ENCODE measurements at places on chromosomes 1 and 21.
A peak's percentile ranks its signal among the peaks of the same experiment; 100 is the strongest.

DNA sequence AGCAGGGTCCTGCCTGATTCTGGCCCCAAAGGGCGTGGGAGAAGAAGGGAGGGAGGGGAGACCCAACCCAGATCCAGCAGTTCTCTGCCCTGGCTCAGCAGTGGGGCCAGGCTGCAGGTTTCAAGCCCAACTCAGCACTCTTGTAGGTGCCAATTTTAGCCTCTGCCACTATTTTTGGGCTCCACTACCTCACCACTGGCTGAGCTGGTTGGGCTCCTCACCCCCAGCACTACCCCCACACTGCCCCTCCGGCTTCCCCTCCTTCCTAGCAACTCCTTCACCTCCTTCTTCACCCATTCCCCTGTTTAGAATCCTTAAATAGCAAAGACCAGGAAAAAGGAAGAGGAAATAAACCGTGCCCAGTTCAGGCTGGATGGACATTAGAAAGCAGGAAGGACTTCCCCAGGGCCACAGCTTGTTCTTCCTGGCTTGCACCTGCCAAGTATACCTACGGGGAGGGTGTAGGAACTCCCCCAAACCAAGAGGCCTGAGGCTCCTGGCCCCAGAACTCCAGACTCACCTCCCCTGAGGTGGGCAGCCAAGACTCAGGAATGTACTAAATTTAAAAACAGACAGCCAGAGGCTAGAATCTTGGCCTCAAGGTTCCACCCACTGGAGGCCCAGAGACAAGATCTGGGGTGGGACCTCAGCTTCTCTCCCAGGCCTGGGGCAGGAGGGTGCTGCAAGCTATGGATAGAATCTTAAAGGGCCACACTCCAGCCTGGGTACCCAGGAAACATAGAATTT, 1.4 kb upstream of the ARHGEF2 start:
- peaks cover 4% of the 10 kb centered on the region for H3K36me3 ChIP-seq
- no peak for DNase-seq
- H3K27me3 ChIP-seq, result no peaks in the 10 kb centered on the region
- H3K4me3 ChIP-seq, result peak overlapping the region; percentile 94
- peaks cover 51% of the 10 kb centered on the region for H3K4me1 ChIP-seq

- H3K27ac ChIP-seq, result no peak overlapping the region
- no peak overlapping the region for H3K4me3 ChIP-seq
- no peaks in the 10 kb centered on the region for H3K4me1 ChIP-seq
- no peaks in the 10 kb centered on the region for H3K27me3 ChIP-seq
Measured at GRCh38 chr1:48057249-48057648, 60.1 kb upstream of the TRABD2B start.

DNA sequence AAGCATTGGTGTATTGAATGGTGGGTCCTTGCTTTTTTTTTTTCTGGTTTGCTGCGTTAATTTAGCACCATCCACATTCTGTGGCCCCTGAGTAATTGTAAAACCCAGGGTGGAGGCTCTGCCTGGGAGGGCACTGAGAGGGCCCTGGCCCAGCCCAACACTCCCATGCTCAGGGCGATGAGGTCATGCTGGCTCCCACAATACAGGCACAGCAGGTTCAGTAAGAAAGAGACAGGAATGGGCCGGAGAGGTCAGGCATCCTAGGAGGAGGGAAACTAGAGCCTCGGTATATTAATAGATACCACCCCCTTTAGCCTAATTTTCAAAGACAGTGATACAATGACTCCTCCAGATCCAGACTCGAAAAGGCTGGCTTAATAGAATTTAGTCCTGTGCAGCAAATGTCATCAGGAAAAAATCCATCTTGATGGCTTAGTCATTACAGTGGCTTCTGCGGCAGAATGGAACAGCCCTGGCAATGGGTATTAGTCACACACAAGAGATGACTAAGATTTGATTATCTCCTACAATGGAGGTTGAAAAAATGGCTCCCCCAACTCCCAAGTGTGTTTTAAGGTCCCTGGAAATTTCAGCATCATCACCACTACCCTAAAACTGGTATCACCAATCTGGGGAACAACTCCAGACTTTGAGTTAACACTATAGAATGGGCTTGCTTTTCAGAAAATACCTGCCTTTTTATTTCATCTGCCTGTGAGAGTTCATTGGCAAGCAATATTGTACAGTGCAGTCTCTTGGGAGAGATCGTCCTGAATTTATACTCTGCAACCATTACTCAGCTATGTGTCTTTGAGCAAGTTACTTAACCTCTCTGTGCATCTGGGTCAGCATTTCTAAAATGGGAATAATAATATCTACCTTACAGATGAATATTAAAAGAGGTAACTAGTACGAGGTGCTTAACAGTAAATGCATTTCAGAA, 43.9 kb upstream of the LYST start:
- peak; percentile 97 for DNase-seq
- H3K27ac ChIP-seq, result peak overlapping the region; percentile 84
- H3K4me1 ChIP-seq, result peaks cover 17% of the 10 kb centered on the region
- peaks cover 9% of the 10 kb centered on the region for H3K27me3 ChIP-seq
- H3K36me3 ChIP-seq, result no peaks in the 10 kb centered on the region
- H3K4me3 ChIP-seq, result no peak overlapping the region

DNA sequence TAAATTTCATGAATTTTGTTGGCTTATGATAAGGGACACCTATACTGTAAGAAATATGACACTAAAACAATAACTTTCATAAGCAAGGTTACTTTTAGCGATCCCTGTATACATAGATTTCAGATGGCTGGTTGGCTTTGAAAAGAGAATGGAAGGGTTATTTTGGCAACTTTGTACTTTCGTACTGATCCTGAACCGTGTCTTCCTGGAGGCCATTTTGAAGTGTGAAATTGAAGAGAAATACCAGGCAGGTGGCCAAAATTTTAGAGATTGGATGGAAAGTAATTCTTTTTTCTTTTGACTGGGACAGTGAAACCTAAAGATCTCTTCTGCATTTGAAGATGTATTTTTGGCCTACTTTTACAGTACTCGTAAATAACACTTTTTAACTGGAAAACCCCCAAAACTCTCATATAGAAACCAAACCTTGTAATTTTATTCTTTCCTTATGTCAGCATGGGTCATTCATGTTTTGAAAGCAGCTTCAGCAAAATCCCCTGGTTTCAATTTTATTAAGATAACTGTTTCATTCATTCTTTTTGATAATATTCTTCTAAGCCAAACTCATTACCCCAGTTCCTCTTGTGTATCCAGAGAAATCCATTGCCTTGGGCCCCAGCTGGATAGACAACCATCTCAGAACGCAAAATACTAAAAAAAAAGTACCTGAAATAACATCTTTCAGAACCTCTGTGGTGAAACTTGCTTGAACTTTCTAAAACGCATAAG, 38.4 kb upstream of the ZNF281 start:
- H3K4me3 ChIP-seq, result no peak overlapping the region
- no peaks in the 10 kb centered on the region for H3K4me1 ChIP-seq
- no peaks in the 10 kb centered on the region for H3K36me3 ChIP-seq
- no peak overlapping the region for H3K27ac ChIP-seq
- H3K27me3 ChIP-seq, result no peaks in the 10 kb centered on the region

- H3K27me3 ChIP-seq, result no peaks in the 10 kb centered on the region
- no peaks in the 10 kb centered on the region for H3K36me3 ChIP-seq
- no peak for DNase-seq
- H3K4me3 ChIP-seq, result peak overlapping the region; percentile 88
- peaks cover 33% of the 10 kb centered on the region for H3K4me1 ChIP-seq
Measured at GRCh38 chr1:206686478-206687249, 2.0 kb downstream of the MAPKAPK2 start.

- H3K27me3 ChIP-seq, result no peaks in the 10 kb centered on the region
- H3K27ac ChIP-seq, result no peak overlapping the region
- peak; percentile 90 for DNase-seq
- H3K4me3 ChIP-seq, result no peak overlapping the region
- H3K4me1 ChIP-seq, result peaks cover 3% of the 10 kb centered on the region
- H3K36me3 ChIP-seq, result peaks cover 4% of the 10 kb centered on the region
Measured at GRCh38 chr1:155466996-155467395, 95.6 kb downstream of the ASH1L start.

DNA sequence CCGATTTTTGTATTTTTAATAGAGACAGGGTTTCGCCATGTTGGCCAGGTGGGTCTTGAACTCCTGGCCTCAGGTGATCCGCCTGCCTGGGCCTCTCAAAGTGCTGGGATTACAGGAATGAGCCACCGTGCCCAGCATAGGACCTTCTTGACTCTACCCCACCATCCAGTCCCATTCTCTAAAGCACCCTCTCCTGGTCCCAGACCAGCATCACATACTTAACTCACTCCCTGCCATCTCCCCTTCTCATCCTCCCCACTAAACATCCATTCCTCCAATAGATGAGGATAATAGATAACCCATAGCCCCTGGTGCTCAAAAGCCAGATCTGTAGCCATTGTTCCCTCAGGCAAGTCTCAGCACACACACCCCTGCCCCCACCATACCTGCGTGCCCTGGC, 2.1 kb downstream of the ENTREP3 start:
- no peak for DNase-seq
- peaks cover 17% of the 10 kb centered on the region for H3K4me1 ChIP-seq
- H3K4me3 ChIP-seq, result no peak overlapping the region
- H3K27ac ChIP-seq, result no peak overlapping the region
- no peaks in the 10 kb centered on the region for H3K27me3 ChIP-seq

GRCh38 chr1:154418062-154418921, 13.1 kb downstream of the IL6R start:
- no peak for DNase-seq
- H3K27ac ChIP-seq, result no peak overlapping the region
- H3K36me3 ChIP-seq, result no peaks in the 10 kb centered on the region
- no peak overlapping the region for H3K4me3 ChIP-seq
- H3K4me1 ChIP-seq, result peaks cover 36% of the 10 kb centered on the region

- peaks cover 17% of the 10 kb centered on the region for H3K4me1 ChIP-seq
- no peaks in the 10 kb centered on the region for H3K27me3 ChIP-seq
- no peak overlapping the region for H3K4me3 ChIP-seq
- DNase-seq, result no peak
Measured at GRCh38 chr1:245999697-246000637, 507.1 kb downstream of the SMYD3 start.

GRCh38 chr1:216641669-216642460, 81.4 kb downstream of the ESRRG start:
- H3K27ac ChIP-seq, result no peak overlapping the region
- peak; percentile 6 for DNase-seq
- no peak overlapping the region for H3K4me3 ChIP-seq
- H3K36me3 ChIP-seq, result no peaks in the 10 kb centered on the region
- no peaks in the 10 kb centered on the region for H3K27me3 ChIP-seq
- H3K4me1 ChIP-seq, result no peaks in the 10 kb centered on the region

GRCh38 chr1:119869995-119870394, 26.3 kb downstream of the ADAM30 start:
- H3K27ac ChIP-seq, result no peak overlapping the region
- no peak overlapping the region for H3K4me3 ChIP-seq
- H3K4me1 ChIP-seq, result peaks cover 18% of the 10 kb centered on the region
- H3K27me3 ChIP-seq, result no peaks in the 10 kb centered on the region

DNA sequence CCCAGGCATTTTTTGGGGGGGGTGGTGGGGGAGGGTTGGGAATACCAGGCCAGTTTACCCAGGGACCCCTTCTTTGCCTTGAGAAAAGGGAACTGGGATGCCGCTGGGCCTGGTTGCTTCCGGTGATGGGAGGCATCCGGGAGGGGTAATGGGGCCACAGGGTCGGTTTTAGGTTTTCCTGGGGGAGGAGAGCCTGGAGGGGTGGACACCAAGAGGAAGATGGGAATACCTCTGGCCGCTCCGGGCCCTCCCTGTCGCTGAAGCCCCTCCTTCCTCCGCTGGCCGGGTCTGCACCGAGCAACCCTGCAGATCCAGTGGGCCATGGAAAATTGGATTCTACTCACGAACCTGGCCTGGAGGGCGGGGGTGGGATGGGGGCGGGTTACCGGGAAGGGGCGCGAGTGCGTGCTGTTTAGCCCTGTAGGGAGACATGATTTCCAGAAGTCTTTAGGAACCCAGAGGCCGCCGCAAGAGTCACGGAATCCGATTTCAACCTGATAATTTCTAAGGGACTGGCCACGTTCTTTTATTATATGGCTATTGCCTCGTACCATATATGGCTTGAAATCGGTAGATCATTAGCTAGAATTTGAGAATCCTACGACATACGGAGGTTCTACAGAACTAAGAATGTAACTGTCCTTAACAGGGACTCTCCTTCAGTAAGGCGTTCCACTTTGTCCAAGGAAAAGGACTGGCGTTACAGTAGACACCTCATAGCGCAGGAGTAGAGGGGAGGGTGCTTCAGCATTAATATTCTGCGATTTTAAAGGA, 749 bp downstream of the AKIRIN1 start:
- H3K4me1 ChIP-seq, result peaks cover 7% of the 10 kb centered on the region
- H3K36me3 ChIP-seq, result peaks cover 4% of the 10 kb centered on the region
- H3K27ac ChIP-seq, result peak overlapping the region; percentile 93
- peak overlapping the region; percentile 85 for H3K4me3 ChIP-seq

DNA sequence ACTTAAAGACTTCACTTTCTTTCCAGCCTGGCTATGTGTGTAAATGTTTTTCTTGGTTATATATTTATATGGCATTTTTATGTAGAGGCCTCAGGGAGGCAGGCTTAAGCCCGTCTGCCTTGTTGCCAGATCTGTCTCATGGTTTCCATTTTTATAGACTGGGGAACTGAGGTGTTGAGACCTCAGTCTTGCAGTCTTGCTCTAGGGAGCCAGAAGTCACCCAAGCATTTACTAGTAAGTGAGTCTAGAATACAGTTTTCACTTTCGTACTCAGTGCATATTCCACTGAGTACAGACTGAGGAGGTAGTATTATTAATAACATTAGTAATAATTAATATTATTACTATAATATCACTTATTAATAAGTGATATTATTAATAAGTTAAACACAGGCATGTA, 161.4 kb downstream of the UCK2 start:
- no peak overlapping the region for H3K4me3 ChIP-seq
- H3K36me3 ChIP-seq, result no peaks in the 10 kb centered on the region
- no peak for DNase-seq
- H3K27ac ChIP-seq, result no peak overlapping the region
- H3K27me3 ChIP-seq, result no peaks in the 10 kb centered on the region

DNA sequence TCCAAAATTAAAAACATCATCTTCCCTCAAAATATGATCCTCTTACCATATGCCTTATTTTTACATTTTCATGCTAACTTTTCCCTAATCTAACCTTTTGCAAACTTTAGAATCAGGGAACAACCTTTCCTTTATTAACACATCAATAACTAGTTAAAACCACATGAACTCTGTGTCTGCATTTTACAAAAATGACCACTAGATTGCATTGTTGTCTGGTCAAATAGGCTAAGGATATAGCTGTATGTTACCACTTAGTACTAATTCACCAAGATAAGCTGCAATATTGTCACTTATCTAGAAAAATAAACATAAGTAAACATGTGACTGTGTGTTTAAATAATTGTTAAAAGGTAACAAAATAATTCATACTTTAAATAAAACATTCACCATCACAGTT, 82.3 kb downstream of the DENND1B start:
- H3K4me1 ChIP-seq, result no peaks in the 10 kb centered on the region
- no peak overlapping the region for H3K4me3 ChIP-seq
- no peaks in the 10 kb centered on the region for H3K27me3 ChIP-seq

DNA sequence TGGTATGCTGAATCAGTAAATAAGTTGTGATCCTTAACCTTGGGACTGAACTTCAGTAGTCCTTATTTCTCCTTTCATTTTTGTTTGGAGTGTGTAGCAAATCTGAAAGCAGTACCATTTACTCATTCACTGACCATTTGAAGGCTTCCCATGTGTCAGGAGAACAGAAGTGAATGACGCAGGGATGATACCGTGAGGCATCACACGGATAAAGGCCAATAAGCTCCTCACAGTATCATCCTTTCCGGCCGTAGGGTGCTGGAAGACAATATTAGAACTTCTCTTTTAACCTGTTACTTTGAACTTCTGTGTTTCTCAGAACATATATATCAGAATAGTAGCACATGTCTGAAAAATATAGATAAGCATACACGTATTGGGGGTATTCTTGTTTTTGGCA, 21.3 kb downstream of the BACH1 start:
- H3K36me3 ChIP-seq, result peaks cover 21% of the 10 kb centered on the region
- H3K27me3 ChIP-seq, result no peaks in the 10 kb centered on the region
- H3K4me3 ChIP-seq, result no peak overlapping the region
- no peak overlapping the region for H3K27ac ChIP-seq
- H3K4me1 ChIP-seq, result peaks cover 21% of the 10 kb centered on the region
